SHP77 (cell line): ENCODE measurements at places on chromosomes 12 and 14.

GRCh38 chr12:15987696-15988095 lies 76.6 kb downstream of the DERA start:
- no peak for DNase-seq

DNA sequence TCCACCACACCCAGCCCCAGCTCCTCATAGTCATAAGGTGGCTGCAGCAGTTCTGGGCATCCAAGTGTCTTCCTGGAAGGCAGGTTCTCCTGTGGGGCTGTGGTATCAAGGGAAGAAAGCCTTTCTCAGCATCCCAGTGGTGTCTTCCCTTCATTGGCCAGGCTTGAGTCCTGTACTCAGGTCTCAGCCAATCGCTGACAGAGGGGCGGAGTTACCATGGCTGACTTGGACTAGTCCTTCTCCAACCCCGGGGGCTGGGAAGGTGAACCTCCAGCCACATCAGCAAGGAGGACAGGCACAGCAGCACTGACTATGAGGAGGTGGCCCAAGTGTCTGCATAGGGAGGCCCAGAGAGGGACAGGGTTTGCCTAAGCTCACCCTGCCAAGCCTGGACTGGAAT lies 64.0 kb upstream of the SLC24A4 start:
- no peak for DNase-seq

- no peak for DNase-seq
Observed at GRCh38 chr12:123945287-123946151, 27.1 kb downstream of the CCDC92 start.

GRCh38 chr14:60565211-60565610 lies 56.3 kb downstream of the SIX6 start:
- no peak for DNase-seq

- DNase-seq, result no peak
Observed at GRCh38 chr12:25896981-25897380, 61.5 kb upstream of the RASSF8 start.

DNA sequence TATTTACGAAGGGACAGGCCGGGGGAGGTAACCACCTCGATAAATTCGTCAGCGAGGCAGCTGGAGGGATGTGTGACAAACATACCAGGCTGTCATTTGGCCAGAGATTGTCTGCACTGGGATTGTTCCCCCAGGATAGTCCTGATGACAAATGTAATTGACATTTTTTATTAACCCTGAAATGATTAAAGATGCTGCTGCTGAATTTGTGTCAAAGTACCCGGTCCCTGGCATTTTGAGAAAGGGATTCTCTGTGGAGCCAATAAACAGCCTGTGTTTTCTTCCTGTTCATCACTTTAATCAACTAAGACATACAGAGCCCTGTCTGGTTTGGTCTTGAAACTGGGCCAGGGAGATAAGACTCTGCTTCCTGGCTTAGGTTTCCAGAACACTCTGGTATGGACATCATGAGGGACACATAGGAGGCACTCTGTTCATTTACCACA lies 117.6 kb downstream of the SLC25A47 start:
- no peak for DNase-seq
